ENCODE measurements at places on chromosomes 6 and 20.

DNA sequence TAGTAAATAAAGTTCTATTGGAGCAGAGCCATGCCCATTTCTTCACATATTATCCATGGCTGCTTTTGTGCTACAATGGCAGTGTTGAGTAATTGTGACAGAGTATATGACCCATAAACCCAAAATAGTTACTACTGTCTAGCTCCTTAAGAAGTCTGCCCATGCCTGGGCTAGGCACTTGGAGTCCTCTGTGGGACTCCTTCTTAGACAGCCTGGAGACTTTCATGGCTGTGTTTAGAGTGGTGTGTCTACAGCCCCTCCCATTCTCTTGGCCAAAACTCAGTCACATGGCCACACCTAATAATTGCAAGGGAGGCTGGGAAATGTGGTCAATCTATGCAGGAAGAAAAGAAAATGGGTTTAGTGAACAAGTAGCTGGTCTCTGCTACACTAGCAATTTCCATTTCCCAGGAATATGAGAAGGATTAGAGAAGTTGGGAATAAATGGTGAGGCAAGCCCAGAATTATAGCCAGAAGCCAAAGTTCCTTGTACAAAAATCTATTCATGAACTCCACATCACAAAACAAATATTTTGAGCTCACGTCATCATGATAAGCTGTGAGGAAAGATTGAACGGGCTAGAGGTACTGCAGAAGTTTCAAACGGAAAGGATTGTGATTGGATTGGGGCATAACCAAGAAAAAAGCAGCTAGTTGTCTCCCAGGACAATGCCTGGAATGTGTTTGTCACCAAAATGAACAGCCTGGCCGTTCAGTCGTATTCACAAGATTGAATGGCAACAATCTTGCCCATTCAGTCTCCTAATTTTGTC, 251.8 kb upstream of the PLN start:
- DNase-seq, result no peak

DNA sequence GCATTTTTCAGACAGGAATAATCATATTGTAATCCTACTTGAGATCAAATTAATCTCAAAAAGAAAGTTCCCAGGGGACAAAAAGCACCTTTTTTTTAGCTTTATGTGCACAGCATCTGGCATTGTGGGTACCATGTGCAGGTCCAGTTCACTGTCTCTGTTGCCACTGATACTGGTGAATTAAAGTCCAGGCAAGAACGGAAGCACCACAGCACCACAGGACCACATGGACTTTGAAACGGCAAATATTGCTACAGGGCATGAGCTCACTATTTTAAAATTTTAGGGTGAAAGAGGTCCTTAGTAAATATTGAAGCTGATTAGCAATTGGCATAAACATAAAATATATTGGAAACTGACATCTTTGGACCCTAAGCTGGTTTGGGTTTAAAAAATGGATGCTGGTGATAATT, 709.0 kb downstream of the EPM2A start:
- DNase-seq, result no peak

GRCh38 chr6:107786709-107787588, 37.2 kb downstream of the SCML4 start:
- DNase-seq, result no peak

- no peak for DNase-seq
Measured at GRCh38 chr6:116351101-116351500, 19.6 kb upstream of the DSE start.

- no peak for DNase-seq
Measured at GRCh38 chr20:31840906-31841816, 4.2 kb downstream of the FOXS1 start.

DNA sequence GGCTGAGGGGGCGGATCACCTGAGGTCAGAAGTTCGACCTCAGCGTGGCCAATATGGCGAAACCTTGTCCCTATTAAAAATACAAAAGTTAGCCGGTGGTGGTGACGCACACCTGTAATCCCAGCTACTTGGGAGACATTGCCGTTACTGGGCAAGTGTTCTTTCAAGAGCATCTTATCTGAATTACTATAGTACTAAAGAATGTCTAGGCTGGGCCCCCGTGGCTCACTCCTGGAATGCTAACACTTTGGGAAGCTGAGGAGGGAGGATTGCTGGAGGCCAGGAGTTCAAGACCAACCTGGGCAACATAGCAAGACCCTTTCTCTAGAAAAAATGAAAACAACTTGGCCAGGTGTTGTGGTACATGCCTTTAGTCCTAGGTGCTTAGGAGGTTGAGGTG, 859 bp upstream of the ZFP57 start:
- no peak for DNase-seq

GRCh38 chr6:159307246-159307790, 138.1 kb downstream of the FNDC1 start:
- DNase-seq, result no peak

GRCh38 chr6:117531346-117531745, 48.9 kb downstream of the DCBLD1 start:
- no peak for DNase-seq

GRCh38 chr6:11890209-11890608, 111.6 kb upstream of the ADTRP start:
- DNase-seq, result no peak

DNA sequence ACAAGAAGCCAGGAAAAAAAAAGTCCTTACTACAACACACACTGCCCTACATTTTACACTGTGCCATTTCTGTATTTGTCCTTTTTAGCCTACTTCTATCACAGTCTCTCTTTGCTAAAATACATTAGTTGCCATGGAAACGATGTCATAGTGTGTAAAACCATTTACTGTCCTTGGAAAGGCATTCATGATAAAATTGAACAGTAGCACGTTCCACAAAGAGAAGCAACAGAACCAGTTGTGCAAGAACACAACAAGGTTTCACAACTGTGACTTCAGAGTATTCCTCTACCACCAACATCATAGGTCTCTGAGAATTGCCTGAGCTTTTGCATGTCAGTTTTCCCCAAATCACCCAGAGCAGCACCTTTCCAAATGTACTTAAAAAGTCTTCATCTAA, 20.5 kb downstream of the FYN start:
- DNase-seq, result peak; percentile 50

DNA sequence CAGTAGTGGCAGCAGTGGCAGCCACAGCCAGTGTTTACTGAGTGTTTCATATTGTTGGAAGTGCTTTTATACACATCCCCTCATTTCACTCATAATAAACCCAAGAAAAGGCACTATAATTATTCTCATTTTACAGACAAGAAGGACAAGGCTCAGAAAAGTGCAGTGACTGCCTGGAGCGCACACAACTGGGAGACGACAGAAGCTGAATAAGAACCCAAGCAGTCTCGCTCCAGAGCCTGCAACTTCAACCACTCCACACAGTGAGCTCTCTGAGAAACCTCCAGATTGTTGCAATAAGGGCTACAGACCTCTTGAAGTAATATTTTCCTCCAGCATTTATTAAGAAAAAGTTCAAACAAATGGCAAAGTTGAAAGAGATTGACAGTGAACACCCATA, 76.9 kb downstream of the PLCG1 start:
- no peak for DNase-seq

DNA sequence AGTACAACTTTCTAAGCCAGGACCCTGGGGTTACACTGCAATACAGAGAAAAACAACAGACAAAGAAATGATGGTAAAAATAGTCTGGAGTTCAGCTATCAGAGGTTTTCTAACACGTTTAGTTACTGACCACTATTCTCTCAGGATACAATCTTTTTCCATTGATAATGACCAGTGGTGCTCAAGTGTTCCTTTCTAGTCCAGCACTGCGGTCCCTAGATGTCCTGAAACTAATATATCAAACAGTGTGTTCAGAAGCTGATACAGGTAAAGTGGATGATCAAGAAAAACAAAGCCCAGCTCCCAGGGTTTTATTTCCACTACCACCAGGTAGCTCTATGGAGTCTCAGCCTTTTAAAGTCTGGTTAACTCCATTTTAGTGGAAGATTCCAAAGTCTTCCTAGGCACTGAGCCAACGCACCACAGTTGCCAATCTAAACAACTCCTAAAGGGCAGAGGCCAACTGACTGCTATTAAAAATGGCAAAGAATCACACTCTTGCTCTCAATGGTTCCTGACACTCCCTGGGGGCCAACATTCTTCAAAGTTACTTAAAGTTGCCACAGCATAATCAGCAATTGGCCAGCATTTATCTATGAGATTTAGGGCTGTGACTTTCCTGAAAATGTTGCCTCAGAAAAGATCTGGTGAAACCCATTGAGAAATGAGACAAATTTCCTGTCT, 38.2 kb downstream of the DZANK1 start:
- no peak for DNase-seq

- DNase-seq, result no peak
Measured at GRCh38 chr20:53900380-53900999, 169.9 kb downstream of the BCAS1 start.

- no peak for DNase-seq
Measured at GRCh38 chr6:85124472-85125354, 325.2 kb upstream of the NT5E start.

DNA sequence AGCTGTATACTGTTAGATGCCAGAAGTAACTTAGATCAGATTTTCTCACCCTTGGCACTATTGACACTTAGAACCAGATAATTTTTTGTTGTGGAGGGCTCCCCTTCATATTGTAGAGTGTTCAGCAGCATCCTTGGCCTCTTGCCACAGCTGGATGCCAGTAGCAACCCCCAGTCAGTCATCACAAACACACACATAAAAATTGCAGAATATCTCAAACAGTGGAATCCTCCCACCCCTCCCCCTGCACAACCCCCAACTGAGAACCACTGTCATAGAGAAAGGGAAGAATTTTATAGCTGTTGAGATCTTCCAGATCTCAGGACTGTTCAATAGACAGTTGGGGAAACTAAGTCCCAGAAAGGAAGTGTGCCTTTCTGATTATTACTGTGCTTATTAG, 81.2 kb upstream of the VSTM2L start:
- no peak for DNase-seq

GRCh38 chr6:33570806-33571636, 9.1 kb downstream of the BAK1 start:
- DNase-seq, result peak; percentile 60

DNA sequence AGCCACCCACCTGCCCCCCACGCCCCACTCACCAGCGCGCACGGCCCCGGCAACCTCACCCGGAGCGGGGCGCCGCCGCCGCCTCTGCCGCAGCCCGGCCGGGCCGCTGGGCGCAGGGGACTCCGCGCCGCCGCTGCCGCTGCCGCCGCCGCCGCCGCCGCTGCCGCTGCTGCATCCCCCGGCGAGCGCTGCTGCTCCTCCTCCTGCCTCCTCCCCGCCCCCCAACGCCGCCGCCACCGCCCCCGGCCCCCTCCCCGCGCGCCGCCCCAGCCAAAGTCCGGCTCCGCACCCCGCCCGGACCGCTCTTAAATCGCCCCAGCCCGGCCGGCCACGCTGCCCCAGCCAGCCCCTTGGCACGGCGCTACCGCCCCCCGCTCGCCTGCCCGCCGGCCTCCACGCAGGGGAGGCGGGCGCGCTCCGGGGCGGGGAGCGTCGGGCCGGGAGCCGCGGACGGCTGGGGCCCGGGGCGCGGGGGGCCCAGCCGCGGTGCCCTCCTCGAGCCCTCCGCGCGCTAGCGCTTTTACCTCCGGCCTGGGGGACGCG, at the start of gene SULF2:
TSS of gene SULF2 (minus strand) at position 171 of the 543 bp plus-strand sequence. CDS start 28,118 bp downstream, outside the sequence.
- DNase-seq, result no peak

DNA sequence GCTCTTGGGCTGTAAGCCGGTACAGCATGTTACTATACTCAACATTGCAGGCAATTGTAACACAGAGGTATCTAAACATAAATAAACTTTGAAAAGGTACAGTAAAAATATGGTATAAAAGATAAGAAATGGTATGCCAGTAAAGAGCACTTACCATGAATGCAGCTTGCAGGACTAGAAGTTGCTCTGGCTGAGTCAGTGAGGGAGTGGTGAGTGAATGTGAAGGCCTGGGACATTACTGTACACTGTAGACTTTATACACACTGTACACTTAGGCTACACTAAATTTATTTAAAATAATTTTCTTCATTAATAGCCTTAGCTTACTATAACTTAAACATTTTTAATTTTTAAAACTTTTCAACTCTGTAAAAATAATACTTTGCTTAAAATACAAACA, 37.8 kb upstream of the ANKEF1 start:
- no peak for DNase-seq

GRCh38 chr20:38726804-38727606, 2.7 kb downstream of the SLC32A1 start:
- no peak for DNase-seq

- no peak for DNase-seq
Measured at GRCh38 chr20:61686051-61686936, 379.4 kb downstream of the TAF4 start.

GRCh38 chr6:53432318-53433161, 83.8 kb upstream of the ELOVL5 start:
- no peak for DNase-seq

GRCh38 chr6:45657226-45657625, 279.5 kb upstream of the SUPT3H start:
- no peak for DNase-seq

GRCh38 chr6:148472171-148473105, 129.8 kb downstream of the SASH1 start:
- no peak for DNase-seq

- no peak for DNase-seq
Measured at GRCh38 chr20:51139891-51140290, 117.0 kb upstream of the KCNG1 start.

DNA sequence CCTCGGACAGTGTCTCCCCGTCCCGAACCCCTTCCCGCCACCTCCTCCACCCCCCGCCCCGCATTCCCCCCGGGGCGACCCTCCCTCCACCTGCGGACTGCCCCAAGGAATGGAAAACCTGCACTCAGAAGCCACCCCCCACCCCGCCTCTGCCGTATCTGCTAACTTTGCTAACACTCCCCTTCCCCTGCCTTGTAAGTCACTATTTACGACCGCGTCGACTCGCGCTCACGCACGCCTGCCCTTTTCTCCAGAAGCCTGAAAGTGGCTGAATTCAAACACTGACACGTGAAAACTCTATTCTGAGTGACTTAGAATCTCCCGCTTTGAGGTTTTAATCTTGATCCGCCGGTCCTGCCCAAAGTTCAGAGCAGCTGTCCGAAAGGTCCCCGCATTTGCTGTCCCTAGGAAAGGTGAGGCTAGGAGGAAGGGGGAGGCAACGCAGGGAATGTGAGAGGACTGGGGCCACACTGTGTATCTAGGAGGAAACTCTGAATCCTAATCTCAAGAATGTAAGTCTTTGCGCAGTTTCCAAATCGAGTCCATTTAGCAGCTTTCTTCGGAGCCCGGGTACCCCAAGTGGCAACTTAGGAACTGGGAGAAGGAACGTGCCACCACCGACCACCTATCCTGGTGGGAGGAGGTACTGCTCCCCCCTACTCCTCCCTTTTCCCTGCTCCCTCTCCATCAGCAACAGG, 9.3 kb upstream of the POU3F2 start:
- DNase-seq, result no peak
